ENCODE measurements at places on chromosomes 3 and 15.

DNA sequence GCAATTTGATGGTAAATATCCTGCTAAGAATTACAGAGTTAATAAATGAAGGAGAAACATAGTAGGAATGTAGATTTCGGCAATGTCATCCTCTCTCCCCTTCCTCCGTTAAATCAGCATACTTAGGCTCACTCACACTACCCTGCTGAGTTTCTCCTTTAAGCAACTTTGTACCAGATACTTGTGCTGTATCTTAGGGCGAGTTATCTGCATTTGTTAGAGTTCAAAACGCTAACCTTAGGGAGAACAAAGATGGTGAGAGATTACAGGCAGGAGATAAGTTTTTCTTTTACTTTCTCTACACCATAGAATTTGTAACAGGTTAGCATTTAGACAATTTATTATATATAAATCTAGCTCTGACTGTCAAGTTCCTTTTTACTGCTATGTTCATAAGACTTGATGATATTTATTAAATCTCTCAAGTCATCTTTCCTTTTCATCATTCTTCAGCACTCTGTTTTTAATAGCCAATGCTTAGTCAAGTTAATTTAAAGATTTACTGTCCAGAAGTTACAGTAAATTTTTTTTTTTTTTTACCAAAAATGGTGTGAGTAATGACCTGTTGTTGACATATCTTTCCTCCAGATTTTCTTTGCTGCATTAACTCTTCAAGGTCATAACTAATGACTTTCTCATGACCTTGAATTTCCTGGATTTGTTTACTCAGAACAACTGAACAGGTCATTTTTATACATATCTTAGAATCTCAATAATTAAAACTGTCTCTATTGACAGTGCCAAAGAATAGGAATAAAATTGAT lies 22.2 kb downstream of the SUCNR1 start:
- no peak for DNase-seq

DNA sequence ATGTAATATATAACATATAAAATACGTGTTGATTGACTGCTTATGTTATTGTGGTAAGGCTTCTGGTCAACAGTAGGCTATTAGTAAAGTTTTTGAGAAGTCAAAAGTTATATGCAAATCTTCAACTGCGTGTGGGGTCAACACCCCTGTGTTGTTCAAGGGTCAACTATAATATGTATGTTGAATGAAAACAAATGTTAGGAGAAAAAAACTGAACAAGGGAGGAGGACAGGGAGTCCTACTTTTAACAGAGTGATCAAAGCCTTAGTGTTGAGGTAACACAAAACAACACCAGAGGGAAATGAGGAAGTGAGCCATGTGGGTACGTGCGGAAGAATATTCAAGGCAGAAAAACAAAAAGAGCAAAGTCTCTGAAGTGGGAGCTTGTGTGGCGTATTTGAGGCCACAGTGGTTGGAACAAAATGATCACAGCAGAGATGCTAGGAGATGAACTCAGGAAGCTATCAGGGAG lies 62.5 kb downstream of the SFMBT1 start:
- peak; percentile 46 for DNase-seq

- no peak for DNase-seq
Measured at GRCh38 chr3:64360280-64360679, 135.0 kb upstream of the PRICKLE2 start.

DNA sequence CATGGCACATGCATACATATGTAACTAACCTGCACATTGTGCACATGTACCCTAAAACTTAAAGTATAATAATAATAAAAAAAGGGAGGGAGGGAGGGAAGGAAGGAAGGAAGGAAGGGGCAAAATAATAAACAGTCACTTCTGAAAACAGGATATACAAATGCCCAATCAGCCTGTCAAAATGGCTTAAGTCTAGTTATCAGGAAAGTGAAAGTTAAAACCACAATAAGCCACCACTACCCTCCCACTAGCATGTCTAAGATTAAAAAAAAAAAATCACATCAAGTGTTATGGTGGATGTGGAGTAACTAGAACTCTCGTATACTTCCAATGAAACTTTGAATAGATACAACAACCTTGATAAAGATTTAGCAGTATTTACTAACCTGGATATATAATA lies 145.6 kb upstream of the GMNC start:
- no peak for DNase-seq

- no peak for DNase-seq
Measured at GRCh38 chr15:51751697-51752683, 593 bp downstream of the TMOD2 start.

DNA sequence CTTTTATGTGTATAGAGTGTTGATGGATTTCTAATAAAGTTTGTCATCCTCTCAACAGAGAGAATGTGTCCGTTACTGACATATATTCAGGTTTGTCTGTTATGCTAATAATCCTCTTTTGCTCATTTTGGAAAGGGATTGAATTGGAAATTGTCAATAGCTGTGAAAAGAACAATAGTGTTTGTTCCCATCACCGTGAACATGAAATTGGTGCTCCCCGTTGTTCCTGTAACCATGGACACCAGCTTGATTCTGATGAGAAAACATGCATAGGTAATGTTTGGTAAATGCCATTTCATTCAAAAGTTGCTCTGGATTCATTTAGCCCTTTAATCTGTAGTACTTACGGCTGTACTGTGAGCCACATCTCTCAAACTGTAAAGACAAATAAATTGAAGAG lies 707.0 kb upstream of the GOLIM4 start:
- no peak for DNase-seq

DNA sequence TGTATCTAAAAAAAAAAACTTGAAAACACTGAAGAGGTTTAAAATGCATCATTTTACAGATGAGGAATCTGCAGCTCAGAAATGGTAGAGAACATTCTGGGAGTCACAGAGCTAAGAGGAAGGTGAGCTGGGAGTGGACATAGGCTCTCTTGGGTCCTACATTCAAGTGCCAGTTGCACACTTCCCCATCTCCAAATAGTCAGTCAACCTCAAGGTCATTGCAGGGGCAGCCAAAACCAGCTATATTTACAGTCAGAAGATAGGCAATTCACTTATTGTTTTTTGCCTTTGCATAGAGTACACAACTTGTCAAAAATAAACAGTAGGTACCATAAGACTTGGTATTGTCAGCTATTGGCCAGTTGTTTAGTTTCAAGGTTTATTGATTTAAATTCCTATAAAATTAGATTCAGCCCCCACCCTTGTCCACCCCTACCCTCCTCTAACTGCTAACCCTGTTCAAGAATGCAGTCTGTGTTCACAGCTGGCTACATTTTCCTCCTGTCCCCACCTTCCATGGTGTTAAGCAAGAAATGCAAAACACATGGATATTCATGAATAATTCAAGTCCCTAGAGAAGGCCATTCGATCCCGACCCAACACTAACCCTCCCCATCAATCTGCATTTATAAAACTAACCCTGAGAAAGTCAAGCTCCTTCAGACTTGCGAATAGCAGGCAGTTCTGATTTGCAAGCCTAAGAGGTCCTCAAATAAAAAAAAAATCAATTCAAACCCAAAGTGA lies 567.0 kb upstream of the MCTP2 start:
- DNase-seq = no peak

DNA sequence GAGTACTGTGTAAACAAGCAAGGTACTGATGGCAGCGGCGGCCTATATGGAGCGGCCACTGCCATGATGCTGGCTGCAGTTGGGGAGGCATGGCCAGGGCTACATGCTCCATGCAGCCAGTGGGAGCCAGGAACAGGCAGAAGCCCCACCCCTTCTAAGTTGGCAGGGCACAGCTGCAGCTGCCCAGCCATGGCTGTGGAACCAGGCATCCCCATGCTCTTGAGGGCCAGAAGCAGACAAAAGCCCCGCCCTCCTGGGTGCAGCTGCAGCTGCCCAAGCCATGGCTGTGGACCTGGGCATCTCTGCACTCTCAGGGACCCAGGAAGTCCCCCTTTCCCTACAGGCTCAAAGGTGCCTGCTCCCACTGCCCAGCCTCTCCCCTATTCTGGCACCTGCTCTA lies 150.9 kb downstream of the FMN1 start:
- DNase-seq = no peak

DNA sequence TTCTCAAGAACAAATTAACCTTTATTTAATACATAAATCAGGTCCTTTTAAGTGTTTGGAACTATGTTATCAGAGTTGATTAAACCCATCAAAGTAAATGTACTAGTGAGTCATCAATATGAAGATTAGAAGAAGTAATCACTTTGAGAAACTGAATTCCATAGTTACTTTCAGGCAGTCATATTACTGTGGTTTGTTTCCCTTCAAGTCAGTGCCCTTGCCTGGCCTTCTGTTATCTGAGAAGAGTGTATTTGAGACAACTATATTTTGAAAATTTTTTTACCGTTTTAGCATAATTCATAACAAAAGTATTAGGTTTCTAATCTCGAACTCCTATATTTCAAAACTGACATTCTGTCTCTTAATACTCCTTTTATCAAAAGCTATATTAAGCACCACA lies 73.6 kb downstream of the GMPS start:
- DNase-seq = no peak

- DNase-seq = no peak
Measured at GRCh38 chr3:175335229-175335628, 476.1 kb downstream of the NAALADL2 start.

DNA sequence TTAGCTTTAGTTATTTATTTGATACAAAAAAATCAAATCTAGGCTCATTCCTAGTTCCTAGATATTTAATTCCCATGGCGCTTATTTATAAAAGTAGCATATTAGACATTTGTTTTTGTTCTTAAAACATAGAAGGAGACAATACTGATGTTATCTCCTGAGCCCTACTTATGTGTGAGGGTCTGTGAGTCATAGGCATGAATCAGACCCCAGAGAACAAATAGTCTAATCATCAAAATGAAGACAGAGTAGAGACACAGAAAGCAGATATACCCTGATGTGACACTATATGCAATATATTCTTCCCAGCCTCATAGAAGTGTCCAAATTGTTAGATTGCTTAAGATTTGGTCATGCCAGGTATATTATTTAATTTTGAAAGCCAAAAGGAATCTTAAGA lies 44.9 kb downstream of the PEX5L start:
- no peak for DNase-seq

GRCh38 chr15:71632576-71633195 lies 177.7 kb upstream of the NR2E3 start:
- no peak for DNase-seq

- DNase-seq = no peak
Measured at GRCh38 chr3:131349946-131350347, 31.6 kb upstream of the NUDT16 start.

DNA sequence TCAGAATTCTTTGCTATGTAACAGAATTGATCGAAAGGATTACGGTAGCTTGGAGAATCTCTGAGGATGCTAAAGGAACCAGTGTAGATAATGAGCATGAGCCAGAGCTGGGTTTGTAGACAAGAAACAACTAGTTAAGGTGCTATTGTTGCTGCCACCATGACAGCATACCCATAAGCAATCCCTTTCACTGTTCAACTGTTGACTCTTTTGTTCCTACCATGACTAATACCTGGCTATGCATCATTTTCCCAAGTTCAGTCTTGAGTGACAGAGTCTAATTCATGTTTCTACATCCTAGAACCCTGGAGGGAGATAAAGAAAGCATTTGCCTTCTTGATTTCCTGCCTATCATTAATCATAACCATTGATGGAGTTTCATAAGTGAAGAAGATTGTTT lies 600.3 kb downstream of the OTOL1 start:
- DNase-seq = no peak

GRCh38 chr3:86087160-86087871 lies 903.6 kb downstream of the VGLL3 start:
- DNase-seq = no peak

GRCh38 chr3:74537857-74538256 lies 76.6 kb downstream of the CNTN3 start:
- no peak for DNase-seq

- DNase-seq = no peak
Measured at GRCh38 chr3:144774897-144775296, 803.3 kb downstream of the DIPK2A start.

- DNase-seq = no peak
Measured at GRCh38 chr3:154971771-154972326, 108.3 kb upstream of the MME start.

DNA sequence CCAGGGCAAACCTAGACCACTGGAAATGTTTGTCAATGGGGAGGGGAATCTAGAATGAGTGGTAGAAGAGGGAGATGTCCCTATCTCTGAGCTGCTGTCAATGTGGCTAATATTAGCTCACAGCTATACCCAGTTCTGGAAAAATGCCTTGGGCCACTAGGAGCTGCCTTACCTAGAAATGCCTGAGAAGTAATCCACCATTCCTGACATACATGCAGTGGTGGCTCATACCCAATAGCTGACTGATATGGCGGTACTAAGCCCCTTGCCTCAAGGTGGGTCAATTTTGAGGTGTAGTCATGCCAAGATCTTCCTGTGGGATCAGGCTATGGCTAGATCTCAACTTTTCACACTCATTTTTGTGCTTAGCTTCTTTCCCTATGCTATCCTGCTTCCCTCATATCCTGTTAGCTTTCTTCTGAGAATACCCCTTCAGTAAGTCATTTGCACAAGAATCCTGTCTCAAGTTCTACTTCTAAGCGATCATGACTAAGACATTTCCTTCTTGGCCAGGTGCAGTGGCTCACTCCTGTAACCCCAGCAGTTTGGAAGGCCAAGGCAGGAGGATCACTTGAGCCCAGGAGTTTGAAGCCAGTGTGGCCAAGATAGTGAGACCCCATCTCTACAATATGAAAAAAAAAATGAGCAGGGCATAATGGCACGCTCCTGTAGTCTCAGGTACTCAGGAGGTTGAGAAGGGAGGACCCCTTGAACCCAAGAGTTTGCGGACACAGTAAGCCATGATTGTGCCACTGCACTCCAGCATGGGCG lies 49.1 kb upstream of the RFX7 start:
- no peak for DNase-seq

DNA sequence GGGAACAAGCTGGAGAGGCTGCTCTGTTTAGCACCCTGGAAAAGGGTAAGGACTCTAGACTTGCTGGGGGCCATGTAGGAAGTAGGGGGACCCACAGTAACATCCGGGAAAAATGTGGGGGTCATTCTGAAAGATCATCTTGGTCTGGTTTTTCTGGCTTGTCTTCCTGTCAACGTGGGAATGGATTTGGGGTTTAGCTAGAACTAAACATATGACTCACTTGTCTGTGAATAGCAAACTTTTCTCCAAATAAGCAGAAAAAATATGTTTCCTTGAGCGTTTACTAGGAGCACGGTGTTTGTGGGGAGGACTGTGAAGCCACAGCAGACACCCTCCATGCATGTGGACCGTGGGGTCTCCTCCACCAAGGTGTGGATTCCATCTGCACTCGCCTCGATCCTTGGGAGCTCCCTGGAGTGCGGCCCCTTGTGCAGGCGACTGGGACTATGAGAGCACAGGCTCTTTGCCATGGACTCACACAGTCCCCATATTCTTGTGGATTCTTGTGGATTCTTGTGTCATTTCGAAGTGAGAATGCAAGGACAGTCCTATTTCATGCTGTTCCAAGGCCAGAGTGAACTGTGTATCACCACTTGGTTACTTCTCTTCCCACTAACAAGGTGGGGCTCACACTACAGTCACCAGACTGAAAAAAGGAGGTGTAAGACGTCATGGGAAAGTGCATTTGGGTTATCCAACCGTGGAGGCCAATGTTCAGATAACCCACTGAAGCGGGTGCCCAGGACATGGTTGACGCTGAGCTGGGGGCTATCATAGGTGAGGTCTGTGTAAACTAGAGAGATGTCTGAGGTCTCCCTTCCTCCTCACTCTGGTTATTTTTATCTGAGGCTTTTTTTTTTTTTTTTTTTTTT lies 25.5 kb downstream of the PGPEP1L start:
- DNase-seq = no peak

Data from stimulated activated CD8-positive, alpha-beta memory T cell treated with anti-CD3 and anti-CD28 coated beads, Interleukin-15, amount 100 ng/mL, for 4 hours (primary cell).